ENCODE measurements at places on chromosomes 13 and 19. TPM values are rescaled to one million over a fixed set of nuclear protein-coding genes. Genes with fewer than 3 reads are reported as not detected.

DNA sequence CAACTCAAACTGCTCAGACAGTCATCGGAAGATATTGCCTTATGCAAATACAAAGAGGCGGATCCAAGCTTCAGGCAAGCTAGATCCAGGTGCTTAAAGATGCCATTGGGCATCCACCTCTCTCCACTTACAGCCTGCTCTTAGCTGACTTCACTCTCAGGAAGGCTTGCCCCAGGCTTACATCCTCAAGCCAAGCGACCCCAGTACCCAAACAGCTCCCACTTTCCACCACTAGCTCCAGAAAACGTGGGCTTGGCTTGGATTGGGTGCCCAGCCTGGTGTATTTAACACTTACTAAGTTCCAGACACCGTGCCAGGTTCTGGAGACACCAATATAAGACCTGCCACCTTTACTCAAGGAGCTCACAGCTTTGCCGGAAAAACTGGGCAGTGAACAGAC, 142.1 kb upstream of the VSTM2B start:
- no peak for DNase-seq

DNA sequence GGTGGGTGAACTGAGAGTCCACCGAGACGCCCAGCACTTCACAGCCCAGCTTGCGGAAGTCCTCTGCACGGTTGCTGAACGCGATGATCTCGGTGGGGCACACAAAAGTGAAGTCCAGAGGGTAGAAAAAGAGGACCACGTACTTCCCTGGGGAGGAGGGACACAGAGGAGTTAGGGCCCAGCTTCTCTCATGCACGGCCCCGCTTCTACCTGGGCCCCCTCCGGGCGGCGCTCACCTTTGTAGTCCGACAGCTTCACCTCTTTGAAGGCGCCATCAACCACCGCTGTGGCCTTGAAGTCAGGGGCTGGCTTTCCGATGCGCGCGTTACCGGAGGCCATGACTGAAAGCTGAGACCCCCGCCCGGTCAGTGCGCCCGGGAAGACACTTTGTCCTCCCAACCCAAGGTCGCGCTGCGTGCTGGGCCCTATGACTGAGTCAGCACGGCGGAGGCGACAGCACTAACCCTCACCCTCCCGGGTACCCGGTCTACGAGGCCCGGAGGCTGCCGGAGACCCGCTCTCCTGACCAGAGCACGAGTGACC, 606 bp downstream of the PRDX2 start:
- no peak for DNase-seq

GRCh38 chr19:49347835-49348234, 12.6 kb downstream of the CD37 start:
- DNase-seq: peak; percentile 67

DNA sequence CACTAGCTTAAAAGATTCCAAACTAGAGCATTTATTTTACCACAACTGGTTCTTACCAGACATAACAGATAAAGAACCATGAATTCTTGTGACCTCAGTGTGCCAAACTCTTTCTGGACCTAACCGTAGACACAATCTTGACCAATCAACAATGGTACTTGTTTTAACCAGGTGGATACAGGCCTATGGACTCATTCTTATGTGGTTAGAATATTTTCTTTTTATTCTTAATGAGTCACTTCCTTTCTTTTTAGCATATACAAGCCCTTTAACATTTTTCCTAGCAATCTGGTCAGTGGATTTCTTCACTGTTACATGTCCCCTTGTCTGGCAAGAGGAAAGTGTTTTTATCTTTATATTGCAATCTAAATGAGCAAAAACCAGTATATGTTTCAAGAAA, 792.1 kb upstream of the SPRY2 start:
- DNase-seq: peak; percentile 43

DNA sequence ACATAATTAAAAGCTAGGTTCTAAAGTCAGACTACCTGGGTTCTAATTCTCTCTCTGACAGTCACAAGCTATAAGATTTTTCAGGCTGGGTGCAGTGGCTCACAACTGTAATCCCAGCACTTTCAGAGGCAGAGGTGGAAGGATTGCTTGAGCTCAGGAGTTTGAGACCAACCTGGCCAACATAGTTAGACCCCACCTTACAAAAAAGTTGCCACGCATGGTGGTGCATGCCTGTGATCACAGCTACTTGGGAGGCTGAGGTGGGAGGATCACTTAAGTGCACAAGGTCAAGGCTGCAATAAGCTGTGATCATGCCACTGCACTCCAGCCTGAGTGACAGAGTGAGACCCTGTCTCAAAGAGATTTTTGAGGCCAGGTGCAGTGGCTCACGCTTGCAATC, 6.0 kb downstream of the NFKBID start:
- DNase-seq: no peak

DNA sequence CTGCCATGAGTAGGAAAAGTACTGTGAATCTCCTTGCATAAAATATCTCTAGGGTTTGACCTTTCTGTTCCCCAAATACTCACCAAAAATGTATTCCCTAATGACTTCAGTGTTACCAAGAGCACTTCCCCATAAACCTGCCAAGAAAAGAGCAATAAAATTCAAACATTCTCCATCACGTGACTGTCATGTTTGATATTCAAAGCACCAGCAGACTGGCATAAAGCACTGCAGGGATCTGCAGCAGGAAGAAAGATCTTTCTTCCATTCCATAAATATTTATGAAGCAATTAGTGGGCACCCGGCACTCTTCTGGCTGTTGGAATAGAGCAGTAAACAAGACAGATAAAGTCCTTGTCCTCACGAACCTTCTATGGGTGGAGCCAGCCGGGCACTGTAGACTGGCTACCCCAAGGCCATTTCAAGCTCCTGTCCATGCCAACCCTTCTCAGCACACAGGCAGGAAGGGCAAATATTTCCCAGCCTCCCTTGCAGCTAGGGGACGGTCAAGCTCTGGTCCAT, 20.3 kb downstream of the PLA2G4C start:
- DNase-seq: peak; percentile 88

Gene RAB20
- 14.6 TPM for total RNA-seq

Gene ACP7
- not detected for total RNA-seq

Gene METTL21C
- not detected for total RNA-seq

Gene TNFRSF19
- 0.33 TPM for total RNA-seq

Gene RGS9BP
- total RNA-seq: 0.45 TPM

Gene IZUMO2
- total RNA-seq: not detected
